ELR (cell line): ENCODE measurements at places on chromosomes 1 and 21.

DNA sequence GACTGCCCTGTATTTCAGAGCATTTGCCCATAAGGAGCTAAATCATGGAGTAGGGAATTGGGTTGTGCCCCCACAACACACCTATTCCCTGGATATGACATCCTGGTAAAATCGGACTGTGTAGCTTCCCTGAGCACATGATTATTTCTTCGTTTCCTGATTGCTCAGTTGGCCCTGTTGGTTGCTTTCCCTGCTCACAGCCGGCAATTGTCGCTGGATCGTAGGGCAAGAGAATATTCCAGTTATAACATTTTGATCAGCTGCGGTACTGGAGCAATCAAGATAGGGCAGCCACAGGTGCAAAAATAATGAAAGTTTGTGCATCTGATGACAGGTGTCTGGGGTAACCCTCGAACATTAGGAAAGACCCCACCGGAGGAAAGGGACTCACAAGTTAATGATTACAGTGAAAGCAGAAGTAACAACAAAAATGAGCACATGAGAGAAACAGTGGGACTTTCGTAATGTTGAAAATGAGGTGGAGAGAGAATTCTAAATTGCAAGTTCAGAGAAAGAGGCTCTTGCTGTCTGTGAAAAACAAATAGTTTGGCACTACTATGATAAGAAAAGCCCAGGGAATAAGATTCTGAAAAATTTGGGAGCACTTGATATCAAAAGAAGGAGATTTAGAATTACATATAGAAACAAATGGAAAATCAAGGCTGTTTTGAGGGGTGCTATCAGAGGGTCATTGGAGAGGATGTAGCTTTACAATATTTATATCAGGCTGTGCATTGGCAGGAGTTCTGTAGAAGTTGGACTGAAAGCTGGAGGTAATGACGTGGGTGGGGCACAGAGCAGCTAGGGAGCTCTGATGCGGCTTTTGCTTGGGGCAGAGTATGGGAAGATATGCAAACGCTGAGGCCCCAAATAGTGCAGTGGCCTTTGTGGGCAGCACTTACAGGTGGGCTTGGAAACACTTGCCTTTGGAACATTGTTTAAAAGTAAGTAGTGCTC is at the start of gene MAB21L3:
TSS of gene MAB21L3 (plus strand) at position 833 of the 957 bp plus-strand sequence. CDS start 1,217 bp downstream, outside the sequence.
- DNase-seq = no peak

GRCh38 chr1:230717251-230717650 is 3.3 kb upstream of the AGT start:
- no peak for DNase-seq

- peak; percentile 33 for DNase-seq
Observed at GRCh38 chr1:240515505-240515904, 96.5 kb downstream of the GREM2 start.

GRCh38 chr1:16072616-16073484 is 601 bp downstream of the FAM131C start:
- DNase-seq = peak; percentile 38

- DNase-seq = no peak
Observed at GRCh38 chr1:172167796-172168596, 252.5 kb upstream of the C1orf105 start.

- DNase-seq = no peak
Observed at GRCh38 chr1:174916846-174917245, 82.9 kb upstream of the CACYBP start.
